ENCODE measurements at places on chromosomes 16 and 17.

GRCh38 chr17:20010936-20011335, 1.8 kb downstream of the SPECC1 start:
- DNase-seq = no peak

DNA sequence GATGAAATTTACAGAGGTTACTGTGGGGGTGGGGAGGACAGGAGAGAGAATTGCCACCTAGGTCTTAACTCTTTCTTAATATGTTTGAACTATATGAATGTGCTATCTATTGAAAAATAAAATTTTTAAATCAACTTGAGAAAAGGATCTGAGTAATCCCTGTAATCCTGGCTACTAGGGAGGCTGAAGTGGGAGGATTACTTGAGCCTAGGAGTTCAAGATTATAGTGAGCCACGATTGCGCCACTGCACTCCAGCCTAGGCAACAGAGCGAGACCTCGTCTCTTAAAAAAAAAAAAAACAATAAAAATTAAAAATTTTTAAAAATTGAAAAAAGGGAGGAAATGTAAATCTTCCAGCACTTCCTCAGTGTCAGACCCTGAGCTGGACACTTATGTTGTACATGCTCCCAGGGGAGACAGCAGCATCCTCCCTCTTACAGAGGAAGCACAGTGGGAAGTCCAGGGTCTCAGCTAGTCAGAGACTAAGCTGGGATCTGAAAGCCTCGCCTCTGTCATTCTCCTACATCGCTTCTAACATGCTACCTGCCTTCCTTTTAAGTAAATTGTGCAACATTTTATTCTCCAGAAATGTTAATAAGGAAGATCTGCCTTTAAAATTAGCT, 21.9 kb downstream of the PMM2 start:
- DNase-seq = no peak

DNA sequence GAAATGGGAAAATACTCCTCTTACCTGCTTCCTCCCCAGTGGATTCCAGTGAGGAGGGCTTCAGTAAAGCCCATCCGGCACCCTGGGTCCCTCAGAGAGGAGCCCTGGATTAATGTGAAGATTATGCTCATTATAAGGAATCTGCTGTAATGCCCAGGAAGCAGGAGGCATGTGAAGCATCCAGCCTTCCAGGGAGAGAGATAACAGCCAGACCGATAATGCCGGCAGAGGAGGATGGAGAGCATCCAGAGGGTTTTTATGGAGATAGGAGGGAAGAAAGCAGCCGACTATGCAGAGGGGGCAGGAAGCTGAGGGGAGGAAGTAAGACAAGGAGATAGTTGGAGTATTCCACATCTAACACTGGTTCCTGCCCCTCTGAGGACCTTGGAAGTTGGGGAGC, 53.7 kb upstream of the TMEM132E start:
- DNase-seq = no peak

- DNase-seq = no peak
These were observed 1173.5 kb upstream of the GOT2 start for GRCh38 chr16:59907611-59908010.

DNA sequence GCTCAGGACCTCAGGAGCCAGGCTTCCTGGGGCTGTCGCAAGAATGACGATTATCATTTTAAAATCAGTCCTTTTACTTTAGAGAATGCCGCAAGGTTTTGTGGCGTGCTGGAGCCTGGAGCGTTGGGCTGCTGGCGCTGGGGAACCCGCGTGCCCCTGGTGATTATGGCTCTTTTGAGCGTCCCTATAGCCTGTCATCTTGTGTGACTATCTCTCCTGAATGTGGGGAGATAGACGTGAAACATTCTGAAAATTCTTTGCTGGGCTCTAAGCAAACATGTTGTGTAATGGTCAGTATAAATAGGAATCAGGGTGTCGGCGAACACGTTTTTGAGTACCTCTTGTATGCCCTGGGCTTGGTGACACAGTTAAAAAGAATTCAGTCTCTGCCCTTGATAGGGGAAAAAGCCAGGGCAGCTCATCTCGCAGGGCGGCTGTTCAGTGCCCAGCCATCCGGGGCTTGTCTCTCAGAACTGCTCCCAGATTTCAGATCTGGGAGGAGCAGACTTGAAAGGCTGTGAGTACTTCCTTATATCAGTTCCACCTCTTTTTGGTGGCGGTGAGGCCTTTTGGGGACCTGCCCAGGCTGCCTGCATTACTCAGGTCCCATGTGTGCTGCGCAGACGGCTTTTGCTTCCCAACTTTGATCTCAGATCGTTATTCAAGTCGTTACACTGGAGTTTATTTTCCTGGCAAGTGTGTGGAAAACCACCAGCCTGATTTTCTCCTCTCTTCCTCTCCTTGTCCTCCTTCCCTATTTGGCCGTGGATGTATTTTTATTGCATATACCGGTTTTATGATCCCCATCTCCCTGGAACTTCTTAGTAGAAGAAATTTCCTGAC, 973 bp downstream of the SLC7A6 start:
- DNase-seq = no peak

- no peak for DNase-seq
These were observed 3.5 kb upstream of the CDC6 start for GRCh38 chr17:40284085-40284713.
